ENCODE measurements at places on chromosomes 12 and 14.

DNA sequence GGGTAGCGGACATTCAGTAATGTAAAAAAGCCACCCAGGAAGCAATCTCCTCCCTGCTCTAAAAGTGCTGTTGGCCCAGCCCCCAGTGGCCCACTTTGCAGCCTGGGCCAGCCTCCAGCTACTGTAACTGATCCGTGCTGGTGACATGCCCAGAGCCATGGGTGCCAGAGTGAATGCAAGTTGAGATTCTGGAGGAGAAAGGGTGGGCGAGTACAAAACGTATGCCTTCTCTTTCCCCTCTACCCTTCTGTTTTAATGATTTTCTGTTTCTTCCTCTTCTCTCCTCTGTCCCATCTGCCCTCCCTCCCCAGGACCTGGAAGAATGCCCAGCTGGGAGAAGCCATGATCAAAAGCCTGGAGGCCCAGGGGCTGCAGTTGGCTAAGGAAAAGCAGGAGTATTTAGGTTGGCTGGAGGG is 16.9 kb downstream of the PLEKHD1 start:
- peak; percentile 77 for DNase-seq

- DNase-seq: no peak
These were observed 32.1 kb upstream of the STON2 start for GRCh38 chr14:81432219-81432661.

GRCh38 chr12:109523504-109523903 is 46.1 kb downstream of the UBE3B start:
- no peak for DNase-seq

- no peak for DNase-seq
These were observed 214.2 kb upstream of the KRR1 start for GRCh38 chr12:75725521-75726111.

GRCh38 chr12:113875691-113876090 is 90.4 kb downstream of the RBM19 start:
- DNase-seq: no peak

GRCh38 chr14:44774396-44774795 is 187.4 kb downstream of the KLHL28 start:
- no peak for DNase-seq

DNA sequence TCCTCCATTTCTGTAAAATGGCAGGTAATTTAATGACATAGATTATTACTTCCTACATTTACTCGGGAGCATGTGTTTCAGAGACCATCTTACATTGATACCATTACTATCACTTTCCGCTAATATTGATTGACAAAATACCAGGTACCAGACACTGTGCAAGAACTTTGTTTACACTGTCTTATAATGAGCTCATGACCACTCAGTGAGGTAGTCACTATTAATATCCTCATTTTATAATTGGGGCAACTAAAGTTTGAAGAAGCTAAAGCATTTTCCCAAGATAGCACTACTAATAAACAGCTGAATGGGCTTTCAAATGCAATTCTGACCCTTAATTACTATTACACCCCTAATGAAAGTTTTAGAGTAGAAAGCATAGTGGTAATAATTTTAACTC is 734.8 kb downstream of the DIO2 start:
- no peak for DNase-seq

- DNase-seq: no peak
These were observed 410.7 kb downstream of the TMEM117 start for GRCh38 chr12:44246482-44247105.

- DNase-seq: no peak
These were observed 9.1 kb upstream of the GLT1D1 start for GRCh38 chr12:128844031-128844635.

DNA sequence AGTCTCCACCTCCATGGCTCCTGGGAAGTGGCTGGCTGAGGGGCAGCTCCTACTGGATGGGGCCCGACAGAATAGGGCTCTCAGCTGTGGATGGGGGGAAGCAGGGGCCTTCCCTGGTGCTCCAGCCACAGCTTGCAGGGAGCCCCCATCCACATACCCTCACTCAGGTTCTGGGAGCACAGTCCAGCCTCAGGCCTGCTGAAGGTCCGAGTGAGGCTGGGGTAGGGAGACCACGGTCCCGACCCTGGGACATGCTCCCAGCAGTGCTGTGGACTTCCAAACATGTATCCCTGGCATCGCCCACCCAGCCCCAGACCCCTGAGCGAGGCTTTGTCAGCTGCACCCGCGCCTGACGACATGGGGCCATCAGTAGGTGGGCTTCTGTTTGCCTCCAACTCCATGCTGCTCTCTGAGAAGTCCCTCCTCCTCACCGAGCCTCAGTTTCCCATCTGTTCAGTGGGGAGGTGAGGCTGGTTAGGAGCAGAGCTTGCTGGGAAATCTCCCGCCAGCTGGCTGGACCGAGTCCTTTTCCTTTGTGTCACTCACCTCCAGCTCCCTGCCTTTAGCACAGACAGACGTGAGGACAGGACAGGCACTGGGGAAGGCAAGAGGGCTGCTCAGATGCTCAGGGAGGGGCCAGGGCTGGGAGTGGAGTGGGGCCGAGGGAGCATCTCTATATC is 9.1 kb upstream of the ATG101 start:
- no peak for DNase-seq

DNA sequence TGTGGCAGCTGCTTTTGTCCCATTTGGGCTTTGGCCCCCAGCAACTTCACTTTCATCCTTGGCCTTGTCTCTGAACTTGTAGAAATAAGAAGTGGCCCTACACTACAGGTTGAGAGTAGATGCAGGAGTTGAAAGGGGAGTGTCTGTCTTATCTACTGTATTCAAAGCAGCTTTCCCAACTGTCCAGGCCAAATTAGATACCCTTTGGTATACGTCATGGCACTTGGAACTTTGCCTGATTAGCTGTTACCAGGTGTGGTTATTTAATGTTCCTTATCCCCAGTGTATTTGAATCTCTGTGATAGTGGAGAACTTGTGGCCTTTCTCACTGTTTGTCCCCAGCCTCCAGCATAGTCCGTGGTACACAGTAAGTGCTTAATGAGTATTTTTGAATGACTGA is 33.5 kb downstream of the SUDS3 start:
- DNase-seq: no peak

GRCh38 chr14:71050227-71050823 is 143.1 kb downstream of the PCNX1 start:
- DNase-seq: no peak

GRCh38 chr12:94832780-94833681 is 170.5 kb downstream of the NDUFA12 start:
- DNase-seq: no peak

DNA sequence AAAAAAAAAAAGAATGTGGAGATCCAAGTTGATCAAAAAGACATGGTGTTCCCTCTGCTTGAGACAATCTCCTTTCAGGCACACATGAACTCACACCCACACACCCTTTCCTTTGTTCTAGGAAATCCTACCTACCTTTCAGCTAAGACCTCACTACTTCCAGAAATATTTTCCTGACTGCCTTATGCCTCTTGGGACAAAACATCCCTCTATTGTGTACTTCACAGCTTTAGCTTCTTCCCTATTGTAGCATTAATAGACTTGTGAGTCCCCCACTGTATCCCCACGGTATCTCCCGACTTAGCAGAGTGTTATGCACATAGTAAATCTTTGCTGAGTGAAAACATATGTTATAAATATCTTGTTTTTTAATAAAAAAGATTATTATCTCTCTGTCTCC is 44.9 kb upstream of the AEBP2 start:
- no peak for DNase-seq

DNA sequence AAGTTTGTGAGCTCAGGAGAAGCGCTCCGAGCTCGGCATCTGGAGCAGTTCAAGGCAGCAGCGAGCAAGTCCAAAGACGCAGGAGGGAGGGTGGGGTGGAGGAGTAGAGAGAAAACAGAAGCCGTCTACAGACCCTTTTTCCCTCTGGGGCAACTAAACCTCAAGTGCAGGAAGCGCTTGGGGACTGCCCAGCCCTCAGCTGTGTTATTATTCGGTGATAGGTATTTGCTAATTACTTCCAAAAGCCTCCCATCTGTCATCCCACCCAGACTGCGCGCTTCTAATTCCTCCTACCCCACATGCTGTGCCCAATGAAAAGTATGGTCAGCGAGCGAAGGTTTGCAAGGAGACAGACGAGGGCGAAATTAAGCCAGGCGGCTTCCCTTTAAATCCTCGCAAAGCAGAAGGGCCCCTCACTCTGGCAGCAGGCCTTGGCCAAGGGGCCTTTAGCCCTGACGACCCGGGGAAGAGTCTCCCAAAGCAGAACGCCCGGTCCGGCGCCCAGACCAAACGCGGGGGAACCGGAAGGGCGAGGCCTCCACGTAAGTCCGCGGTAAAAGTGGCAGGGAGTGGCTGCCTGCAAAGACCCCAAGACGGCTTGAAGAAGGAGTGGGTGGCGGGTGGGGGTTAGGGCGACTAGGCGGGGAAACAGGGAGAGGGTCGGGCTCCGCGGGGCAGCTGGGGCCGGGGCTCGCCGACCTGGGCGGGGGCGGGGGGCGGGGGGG is 507 bp upstream of the CD9 start:
- no peak for DNase-seq

DNA sequence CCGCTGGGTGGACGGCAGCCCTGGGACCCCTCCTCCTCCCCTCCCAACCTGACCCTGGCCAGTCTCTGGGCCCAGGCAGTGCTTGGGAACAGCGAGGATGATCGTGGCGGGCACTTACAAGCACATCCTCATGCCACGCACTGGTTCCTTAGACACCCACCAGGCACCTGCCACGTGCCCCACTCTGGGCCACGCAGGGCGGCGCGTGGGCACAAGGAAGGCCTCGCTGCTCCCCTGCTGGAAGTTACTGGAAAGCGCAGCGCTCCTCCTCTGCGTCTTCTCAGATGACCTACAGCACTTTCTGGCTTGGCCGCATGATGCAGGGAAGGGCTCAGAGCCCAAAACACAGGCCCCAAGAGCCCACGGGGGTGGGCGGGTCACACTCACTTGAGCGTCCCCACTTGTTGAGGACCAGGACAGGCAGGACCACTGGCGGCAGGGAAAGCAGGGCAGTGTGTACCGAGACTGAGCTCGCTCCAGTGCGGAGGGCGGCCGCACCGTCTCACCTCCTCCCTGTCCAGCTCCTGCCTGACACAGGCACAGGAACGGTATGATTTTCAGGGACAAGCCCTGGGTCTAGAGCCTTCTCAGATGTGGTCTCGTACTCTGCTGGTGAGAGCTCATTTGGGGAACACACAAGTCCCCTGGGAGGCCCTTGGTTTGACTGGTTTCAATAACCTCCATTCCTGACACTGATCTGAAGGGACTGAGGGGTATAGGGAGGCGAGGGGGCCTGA is 128.3 kb upstream of the EVL start:
- DNase-seq: no peak

DNA sequence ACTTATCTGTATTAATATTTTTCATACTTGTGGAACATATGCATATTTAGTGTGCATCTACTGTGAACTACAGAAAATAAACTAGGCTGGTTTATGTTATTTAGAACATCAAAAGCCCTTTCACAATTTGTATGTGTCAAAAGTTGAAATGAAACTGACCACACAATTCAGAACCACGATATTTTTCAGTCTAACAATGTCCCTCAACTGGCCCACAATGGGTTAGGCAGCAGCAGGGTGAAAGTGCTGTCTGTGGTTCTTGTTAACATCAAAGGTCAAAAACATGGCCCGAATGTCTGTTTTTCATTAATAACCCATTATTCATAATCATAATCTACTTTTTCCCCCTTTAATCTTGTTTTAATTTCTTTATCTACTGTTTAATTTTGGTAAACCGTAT is 559.9 kb upstream of the ATP2B1 start:
- DNase-seq: no peak

DNA sequence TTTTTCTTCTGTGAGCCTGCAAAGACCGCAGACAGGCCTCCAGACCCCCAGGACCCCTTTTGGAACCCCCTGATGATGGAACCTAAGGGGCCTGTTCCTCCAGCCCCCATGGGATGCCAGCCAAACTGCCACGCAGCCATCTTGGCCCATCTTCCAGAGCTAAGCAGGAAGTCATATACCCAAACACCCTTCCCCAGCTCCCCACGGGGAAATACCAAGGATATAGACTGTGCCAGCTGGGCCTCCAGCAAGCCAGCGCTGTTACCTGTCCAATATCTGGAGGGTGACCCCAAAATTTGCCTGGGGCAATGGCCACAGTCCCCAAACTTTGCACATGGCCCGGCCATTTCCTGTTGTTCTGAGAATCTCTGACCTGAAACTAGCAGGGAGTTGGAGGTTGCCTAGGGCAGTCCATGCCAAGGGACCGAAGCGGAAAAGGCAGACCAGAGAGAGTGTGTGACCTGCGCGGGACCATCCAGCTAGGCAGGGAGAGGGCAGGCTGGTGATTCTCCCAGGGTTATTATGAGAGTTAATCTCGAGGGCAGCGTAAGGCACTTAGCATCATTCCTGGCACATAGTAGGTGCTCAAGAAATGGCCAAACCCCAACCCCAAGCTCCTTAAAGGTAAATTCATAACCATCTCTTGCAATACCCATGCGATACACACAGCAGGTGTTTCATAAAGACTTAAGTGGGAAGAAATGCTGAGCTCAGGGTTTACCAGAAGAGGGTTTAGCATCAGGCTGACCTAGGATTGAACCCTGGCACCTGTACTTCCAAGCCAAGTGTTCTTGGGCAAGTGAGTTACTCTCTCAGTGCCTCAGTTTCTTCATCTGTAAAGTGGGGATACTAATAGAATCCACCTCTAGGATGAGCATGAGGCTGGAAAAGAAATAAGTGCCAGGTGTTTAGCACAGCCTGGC is 2.6 kb upstream of the RASAL1 start:
- DNase-seq: no peak

- peak; percentile 94 for DNase-seq
These were observed at the start of gene DDX47 for GRCh38 chr12:12813120-12814101. Gene DDX47, plus strand, starts transcription at chr12:12813346. Its CDS starts 22 bp downstream, at chr12:12813368.

- DNase-seq: no peak
These were observed 268.2 kb upstream of the PLEKHG7 start for GRCh38 chr12:92434607-92435025.

DNA sequence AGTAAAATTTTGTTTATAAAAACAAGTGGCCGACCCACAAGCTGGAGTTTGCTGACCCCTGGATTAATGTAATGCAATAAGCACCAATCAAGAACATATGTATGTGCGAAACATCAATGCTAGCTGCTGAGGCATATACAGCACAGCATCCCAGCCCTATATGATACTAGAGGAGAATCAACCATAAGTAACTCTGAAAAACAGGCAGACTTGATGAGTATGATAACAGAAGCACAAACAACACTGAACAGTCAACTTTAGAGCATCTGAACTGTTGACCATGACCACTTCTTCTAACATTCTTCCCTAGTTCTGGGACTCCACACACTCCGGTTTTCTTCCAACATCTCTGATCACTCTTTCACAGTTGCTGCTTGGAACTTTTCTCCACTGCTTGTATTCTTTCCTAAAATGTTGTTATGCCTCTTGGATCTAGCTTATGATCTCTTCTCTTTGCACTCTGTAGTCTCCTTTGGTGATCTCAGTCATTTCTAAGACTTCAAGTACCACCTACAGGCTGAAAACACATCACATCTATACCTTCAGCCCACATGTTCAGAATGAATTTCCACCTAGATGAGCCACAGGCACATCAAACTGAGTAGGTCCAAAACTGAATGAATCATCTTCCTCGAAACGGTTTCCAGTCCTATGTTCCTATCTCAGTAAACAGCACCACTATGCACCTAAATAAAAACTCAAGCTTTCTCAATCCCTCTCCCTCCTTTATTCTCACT is 57.2 kb downstream of the STXBP6 start:
- no peak for DNase-seq
